CD4-positive, alpha-beta T cell treated with Interleukin-6 for 4 hours (primary cell): ENCODE measurements at places on chromosomes 7 and 10.

- no peak for DNase-seq
These were observed 242.3 kb upstream of the SP8 start for GRCh38 chr7:21029006-21029405.

GRCh38 chr10:6748981-6749635, 169.0 kb upstream of the PRKCQ start:
- no peak for DNase-seq

DNA sequence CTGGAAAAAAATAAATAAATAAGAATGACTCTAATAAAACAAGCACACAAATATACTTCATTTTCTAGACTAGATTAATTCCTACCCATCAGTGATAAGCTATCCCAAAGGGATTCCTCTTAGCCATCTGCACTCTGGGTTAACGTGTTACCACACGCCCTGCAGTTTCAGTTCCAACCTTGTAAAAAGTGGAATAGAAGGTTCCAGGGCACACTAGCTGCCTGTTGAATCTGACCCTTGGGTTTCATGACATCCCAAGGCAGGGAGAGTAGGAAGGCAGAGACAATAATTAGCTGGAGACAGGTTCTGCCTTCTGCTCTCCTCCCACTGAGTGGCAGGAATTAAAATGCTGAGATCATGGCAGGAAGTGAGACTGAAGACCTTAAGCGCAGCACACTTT, 33.5 kb downstream of the SLC37A3 start:
- no peak for DNase-seq

GRCh38 chr7:47531584-47532492, 50.1 kb downstream of the TNS3 start:
- DNase-seq = no peak

DNA sequence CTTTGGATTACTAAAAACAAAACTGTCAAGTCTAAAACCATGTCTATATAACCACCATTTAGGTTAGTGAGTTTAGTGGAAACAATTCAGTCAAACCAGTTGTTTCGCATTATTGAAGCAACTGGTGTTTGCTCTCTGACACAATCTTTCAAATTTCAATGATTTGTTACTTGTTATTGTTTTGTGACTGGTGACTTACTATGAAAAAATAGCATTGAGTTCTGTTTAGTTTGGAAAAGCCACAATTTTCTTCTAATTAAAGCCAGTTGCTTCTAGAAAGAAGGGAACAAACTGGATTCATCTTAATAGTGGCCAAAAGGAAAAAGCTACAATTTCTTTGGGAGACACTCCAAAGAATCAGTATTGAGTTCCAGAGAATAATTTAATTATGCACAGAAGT, 30.4 kb downstream of the LAMB4 start:
- no peak for DNase-seq

DNA sequence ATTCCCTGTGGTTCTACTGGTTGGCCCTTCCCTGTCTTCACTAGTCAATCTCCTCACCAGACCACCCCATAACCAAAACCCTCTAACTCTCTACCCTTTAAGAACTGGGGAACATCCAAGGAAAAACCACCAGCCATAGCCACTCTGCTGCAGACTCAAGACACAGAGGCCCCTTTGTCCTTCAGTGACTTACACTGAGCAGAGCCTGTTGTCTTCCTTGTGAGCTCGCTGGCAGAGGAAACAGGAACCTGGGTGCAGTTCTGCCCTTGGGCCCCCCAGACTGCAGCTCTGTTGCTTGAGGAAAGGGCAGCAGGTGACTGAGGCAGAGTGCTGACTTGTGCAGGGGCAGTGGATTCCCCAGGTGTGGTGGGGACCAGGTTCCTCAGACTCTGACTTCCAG, 30.6 kb downstream of the ZC3HAV1 start:
- DNase-seq = no peak

- no peak for DNase-seq
These were observed 116.4 kb upstream of the NANOS1 start for GRCh38 chr10:118912961-118913600.

DNA sequence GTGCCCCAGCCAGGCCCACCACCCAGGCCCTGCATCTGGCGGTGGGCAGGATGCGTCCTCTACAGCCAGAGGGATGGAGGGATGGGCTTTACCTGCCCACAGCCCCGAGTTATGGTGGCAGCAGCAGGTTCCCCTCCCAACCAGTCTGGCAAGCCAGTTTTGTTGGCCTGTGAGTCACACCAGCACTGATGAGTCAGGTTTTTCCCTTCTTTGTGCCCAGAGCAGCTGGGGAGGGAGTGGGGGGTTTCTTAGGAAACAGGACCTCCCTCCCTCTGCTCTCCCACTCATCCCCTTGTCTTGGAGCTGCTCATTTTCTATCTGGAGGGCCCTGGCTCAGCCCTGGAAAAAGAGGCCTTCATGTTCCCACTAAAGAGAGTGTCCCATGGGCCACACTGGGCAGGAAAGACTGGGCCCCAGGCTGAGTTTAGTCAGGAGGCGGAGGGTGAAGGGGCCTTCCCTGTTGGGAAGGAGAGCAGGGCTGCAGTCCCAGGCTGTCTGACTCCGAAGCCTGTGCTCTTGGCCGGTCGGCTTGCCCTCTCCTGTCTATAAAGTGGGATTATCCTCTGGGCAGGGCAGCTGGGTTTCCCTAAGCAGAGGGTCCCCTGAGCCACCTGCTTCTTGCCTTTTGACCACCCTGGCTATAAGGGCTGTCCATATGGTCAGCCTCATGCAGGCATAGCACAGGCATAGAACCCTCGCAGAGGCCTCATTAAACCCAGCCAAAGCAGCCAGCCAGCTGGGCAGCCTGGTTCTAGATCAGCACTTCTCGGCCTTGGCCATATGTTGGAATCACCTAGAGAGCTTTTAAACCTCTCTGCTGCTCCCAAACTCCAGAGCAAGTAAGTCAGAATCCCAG, 30.2 kb upstream of the ANKRD2 start:
- peak; percentile 31 for DNase-seq

DNA sequence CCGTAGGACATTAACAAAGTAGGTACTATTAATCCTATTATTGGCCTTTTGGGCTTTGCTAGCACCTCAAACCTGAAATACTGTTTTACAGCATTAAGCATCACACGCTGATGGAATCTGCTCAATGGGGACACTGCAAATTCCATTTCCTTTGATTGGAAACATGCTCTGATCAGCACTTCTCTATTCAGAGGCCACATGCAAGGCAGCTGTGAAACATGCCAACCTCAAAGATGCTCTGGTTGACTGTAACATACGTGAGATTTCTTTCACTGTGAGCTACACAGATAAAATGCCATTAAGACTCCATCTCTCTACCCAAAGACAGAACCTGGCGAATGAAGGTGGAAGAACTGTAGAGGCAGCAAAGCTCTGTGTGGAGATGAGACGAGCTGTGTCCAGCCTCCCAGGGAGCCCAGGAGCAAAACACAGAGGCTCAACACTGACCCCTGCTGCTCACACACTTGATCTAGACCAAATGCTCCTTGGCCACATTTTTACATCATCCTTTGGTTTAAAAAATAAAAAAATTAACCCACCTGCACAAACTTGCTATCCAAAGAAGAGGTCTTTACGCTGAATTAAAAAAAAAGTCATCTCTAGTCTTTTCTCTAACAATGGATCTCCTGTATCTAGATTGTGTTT, 8.0 kb downstream of the RSU1 start:
- DNase-seq = peak; percentile 61

- DNase-seq = no peak
These were observed 66.1 kb upstream of the AGBL3 start for GRCh38 chr7:134920026-134920753.
